GM23248 (cell line): ENCODE measurements at places on chromosomes 6 and 20.

DNA sequence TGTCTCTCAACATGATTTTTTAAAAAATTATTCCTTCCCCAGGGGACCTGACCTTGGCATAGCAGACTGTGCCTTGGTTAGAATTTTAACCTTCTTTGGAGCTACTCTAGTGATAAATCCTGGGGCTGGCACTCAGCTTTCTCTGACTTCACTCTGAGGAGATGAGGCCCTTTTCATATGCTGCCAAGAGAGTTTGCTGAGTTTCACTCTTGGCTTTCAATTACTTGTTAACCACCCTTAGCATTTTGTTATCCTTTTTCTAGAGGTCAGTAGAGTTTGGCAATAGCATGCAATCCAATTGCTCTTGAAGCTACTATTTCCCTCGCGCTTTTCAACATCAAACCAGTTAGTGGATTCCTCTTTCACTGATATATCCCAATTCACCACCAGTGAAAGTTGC lies 920.3 kb downstream of the EYS start:
- no peak for DNase-seq

GRCh38 chr6:47599512-47599911 lies 98.9 kb upstream of the ADGRF4 start:
- no peak for DNase-seq

DNA sequence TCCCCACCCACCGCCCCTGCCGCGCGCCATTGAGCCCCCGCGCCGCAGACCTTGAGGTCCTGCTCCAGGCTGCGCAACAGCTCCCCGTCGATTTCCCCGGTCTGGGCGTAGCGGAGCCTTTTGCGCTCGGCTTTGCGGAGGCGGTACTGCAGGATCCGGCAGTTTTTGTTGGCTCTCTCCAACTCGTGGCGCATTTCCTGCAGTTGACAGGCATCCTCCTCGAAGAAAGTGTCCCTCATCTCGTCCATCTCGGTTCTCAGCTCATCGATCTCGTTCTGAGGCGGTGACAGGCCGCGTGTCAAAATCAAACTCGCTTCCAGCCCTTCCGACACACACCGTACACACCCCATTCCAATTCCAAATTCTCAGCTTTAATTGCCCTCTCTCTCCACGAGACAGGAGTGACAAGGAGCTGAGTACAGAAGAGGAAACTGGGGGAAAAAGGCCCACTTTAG lies 4.3 kb downstream of the MTCL3 start:
- DNase-seq, result peak; percentile 83

GRCh38 chr20:25470045-25470444 lies 62.6 kb downstream of the GINS1 start:
- DNase-seq, result peak; percentile 23

DNA sequence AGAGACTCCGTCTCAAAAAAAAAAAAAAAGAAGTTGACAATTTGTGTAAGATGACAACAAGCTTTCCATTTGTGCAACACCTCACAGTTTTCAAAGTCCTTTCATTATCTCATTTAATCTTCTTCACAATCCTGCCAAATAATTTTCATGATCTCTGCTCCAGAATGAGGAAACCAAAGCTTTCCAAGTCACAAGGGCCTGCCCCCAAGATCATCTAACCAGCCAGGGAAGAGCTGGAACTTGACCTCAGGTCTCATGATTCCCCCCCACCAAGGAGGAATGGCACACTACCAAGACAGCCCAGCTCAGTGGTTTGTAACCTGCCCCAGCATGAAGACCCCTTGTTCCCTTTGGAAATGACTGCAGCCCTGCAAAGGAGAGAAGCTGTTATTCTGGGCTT lies 74.0 kb upstream of the PIM1 start:
- no peak for DNase-seq

DNA sequence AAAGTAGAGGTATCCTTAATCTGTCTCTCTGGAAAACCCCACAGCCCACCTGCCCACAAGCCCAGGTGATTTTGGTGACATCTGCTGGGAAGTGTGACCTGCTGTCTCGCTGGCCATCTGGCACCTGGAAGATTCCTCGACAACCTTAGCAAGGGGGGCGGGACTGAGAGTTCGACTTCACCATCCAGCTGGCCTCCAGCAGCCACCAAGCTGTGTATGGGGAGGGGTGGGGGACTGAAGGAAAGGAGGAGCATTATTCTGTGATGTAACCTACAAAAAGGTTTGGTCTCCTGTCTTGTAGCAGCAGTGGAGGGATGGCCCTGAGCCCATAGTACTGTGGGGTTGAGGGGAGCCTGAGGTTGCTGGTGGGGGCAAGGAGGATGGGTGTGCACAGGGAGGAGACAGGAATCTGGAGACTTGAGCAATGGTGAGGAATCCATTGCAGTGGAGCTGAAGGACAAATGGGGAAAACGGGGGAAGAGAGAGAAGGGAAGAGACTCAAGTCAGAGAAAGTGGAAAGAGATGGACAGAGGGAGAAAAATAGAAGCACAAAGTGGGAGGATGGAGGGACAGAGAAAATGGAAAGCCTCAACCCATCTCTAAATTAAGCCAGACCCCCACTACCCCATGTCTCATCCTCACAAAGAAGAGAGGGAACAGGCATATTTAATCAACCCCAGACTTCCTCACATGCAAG lies 4.0 kb downstream of the LY6G6F start:
- no peak for DNase-seq
